ENCODE measurements at places on chromosomes 16 and 17.

DNA sequence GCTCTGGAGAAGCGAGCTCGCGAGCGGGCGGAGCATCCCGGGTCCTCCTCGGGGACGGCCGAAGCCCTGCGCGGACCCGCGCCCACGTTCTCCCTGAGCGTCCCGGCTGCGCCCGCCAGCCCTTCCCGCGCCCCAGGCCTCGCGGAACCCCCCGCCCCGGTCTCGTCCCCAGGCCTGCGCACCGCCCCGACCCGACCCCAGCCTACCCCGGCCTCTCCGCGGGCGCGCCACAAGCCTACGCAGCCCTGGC lies 159 bp downstream of the USP36 start:
- no peak for DNase-seq

GRCh38 chr16:49409121-49409520 lies 35.5 kb downstream of the C16orf78 start:
- no peak for DNase-seq

DNA sequence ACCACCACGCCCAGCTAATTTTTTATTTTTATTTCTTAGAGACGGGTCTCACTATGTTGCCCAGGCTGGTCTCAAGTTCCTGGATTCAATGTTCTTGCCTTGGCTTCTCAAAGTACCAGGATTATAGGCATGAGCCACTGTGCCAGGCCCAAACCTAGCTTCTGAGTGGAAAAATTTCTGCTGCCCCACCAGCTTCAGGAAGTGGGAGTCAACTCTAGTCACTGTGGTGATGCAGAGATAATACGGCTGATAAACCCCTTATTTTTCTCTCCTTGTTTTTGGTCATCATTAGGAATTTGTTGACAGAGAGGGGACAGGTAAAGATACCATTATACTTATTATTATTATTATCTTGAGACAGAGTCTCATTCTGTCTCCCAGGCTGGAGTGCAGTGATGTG lies 27.8 kb upstream of the PHOSPHO1 start:
- no peak for DNase-seq

- no peak for DNase-seq
Observed at GRCh38 chr17:58325289-58325726, 3.3 kb downstream of the TSPOAP1 start.

DNA sequence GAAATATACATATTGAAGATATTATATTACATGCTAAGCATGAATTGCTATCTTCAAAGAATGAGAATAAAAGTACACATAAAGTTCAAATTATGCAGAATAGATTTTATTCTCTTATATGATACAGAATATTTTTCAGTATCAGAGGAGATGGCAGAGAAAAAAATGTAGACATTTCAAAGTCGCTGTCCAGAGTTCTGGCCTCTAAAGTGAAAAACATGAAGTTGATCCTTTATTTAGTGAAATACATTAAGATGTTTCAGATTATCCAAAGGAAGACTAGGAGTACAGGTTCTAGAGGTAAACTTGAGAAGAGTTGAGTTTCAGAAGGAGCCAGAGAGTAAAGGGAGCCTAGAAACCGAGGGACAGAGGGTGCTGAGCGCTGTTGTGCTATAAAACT lies 303.6 kb downstream of the UTP18 start:
- no peak for DNase-seq

- no peak for DNase-seq
Observed at GRCh38 chr16:53281280-53281679, 153.0 kb upstream of the RBL2 start.

- DNase-seq: no peak
Observed at GRCh38 chr16:86809458-86809955, 231.2 kb downstream of the FOXL1 start.

- no peak for DNase-seq
Observed at GRCh38 chr17:48915459-48916282, 7.5 kb downstream of the UBE2Z start.

DNA sequence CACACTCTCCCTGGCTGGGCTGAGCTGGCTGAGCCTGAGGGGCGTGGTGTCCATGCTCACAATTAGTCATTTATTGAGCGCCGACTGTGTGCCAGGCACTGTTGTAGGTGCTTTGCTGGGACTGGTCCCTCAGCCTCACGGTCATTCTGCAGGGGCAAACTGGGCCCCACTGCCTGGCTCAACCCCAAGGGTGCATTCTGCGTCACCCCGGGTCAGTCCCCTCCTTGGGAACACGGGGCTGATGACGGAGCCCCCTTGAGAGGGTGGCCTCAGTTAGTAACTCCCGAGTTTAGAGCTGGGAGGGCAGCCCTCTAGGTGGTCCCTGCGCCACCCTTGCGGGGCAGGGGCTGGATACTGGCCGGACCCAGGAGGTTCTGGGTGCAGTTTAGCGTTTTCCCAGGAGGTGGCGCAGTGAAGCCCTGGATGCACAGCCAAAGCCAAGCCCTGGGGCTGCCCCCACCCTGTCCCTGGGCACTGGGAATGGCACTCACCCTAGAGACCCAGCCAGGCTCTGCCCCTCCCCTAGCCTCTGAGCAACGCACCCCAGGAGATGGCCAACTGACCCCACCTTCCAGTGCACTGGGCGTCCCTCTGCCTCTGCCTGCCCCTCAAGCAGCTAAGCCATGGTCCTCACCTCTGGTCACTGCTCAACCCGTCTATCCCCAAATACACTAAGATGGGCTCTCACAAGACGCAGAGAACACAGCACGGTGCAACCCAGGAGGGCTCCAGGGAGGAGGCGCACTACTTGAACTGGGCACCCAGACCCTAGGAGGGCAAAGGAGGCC lies 243.2 kb upstream of the GSE1 start:
- DNase-seq: no peak

DNA sequence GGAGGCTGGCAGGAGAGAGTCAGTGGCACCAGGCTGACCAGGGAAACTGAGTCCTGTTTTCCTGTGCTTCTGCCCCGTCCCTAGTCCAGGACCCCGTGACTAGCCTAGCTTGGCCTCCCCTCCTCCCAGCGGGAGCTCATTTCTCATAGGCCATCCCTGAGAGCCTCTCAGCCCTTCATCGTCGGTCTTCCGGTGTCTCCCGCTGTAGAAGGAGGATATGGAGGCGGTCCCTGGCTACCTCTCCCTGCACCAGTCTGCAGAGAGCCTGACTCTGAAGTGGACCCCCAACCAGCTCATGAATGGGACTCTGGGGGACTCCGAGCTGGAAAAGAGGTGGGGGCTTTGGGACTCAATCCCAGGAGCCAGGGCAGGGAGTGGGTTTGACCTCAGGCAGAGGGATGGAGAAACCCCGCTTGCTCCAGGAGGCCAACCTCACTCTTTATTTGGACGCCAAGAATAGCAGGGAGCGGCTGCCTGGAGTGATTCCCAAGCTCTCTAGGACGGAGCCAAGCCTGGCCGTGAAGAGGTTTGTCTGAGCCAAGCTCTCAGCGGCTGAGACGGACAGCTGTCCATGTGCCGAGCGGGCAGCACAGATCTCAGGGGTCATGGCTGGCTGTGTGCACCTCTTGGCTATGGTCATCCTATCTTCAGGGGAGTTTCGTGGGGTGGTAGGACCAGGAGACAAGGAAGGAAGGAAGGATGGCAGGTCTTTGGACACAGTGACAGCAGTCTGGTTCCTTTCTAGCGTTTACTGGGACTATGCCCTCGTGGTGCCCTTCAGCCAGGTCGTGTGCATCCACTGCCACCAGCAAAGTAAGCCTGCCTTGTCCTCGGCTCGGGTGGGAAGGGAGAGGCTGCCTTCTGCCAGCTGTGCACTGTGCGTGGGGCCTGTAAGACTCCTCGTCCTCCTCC lies 26.8 kb downstream of the SGSM2 start:
- no peak for DNase-seq

DNA sequence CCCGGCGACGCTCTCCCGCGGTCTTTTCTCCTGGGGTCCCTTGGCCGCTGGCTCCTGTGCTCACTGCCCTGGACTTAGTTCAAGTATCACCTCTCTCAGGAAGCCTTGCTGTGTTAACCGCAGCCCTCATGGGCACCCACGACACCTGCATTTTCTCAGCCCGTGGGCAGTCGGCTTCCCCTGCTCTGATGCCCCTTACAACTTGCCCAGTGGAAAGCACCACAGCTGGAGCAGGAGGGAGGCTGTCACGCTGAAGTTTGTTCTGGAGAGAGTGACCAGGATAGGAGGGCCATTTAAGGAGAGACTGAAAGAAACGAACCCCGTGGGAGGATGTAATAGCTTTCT lies 395 bp downstream of the STXBP4 start:
- no peak for DNase-seq

- no peak for DNase-seq
Observed at GRCh38 chr17:82752371-82753200, 721 bp downstream of the TBCD start.

- no peak for DNase-seq
Observed at GRCh38 chr16:77234611-77235010, 35.4 kb downstream of the SYCE1L start.

DNA sequence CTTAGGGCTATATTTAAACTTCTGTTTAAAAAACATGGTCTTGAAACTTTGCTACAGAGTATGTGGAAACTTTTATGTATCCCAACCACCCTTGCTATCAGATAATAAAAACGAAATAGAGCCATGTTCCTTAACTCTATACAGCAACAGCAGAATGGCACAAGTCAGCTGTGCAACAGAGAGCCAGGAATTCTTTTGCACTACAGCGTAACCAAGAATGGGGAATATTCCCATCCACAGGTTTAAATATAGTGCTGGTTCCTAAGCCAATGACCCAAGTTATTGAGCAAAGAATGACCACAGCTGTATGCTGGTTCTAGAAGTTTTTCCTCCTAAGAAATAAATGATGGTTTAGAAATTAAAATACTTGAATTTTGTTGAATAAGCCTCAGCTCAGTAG lies 33.1 kb downstream of the SETD6 start:
- DNase-seq: no peak

DNA sequence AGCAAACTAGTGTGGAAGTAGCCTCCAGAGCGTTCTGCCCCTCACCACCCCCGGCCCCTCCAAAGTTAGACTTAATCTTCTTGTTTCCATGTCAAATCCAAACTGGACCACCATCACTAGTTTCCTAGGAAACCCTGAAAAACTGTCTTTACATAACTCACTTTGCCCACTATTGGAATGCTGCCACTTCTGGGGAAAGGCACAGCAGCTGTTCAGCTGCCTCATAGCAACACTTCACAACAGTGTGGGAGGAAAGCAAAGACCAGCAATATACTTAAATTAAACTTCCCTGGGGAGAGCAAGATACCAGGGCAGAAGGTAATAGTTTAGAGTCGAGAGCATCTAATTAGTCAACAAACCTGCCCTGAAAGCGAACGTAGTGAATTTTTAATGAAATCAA lies 452.2 kb downstream of the KCNJ2 start:
- no peak for DNase-seq

DNA sequence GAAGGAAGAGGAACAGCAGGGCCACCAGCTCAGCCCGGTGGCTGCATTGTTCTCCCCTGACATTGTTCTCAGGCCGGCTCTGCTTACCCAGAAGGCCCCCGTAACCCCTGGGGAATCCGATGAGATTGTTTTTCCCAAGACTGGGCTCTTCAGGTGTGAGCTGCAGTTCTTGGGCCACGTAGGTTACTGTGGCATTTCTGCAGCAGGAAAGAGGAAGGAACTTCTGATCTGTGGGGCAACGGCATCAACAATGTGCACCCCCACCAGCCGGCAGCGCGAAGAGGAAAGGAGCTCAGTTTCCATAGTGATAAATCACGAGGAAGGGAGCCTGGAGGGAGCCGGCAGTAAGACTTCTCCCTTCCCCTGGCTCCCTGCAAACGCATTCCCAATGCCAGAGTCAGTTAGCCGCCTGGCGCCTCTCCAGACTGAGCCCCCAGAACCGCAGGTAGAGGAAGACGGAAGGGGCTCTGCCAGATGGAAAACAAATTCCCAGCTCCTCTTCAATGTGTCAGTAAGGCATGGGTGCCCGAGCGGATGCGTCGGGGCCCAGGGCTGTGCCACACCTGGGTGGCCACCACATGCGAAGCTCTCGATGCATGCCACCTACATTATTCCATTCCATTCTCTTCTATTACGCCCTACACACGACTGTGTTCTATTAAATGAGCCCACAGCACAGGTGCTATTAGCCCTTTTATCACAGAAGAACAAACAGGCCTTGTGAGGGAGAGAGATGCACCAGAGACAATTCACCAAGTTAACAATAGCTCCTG lies 21.5 kb upstream of the PECAM1 start:
- DNase-seq: no peak
